ENCODE measurements at places on chromosomes 16 and 17.

DNA sequence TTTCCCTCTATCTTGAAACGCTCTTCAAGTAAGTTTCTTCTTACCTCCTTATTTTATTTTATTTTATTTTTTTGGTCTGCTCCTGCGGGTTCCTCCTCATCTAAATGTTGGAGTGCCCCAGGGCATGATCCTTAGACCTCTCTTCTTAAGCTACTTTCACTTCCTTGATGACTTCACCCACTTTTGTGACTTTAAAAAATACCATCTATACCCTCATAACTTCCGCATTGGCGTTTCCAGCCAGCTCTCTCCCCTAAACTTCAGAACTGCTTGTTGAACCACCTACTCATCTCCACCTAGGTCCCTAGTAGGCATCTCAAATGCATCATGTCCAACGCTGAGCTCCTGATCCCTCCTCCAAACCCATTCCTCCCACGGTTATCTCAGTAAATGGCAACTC is 51.4 kb upstream of the NFAT5 start:
- DNase-seq: no peak

DNA sequence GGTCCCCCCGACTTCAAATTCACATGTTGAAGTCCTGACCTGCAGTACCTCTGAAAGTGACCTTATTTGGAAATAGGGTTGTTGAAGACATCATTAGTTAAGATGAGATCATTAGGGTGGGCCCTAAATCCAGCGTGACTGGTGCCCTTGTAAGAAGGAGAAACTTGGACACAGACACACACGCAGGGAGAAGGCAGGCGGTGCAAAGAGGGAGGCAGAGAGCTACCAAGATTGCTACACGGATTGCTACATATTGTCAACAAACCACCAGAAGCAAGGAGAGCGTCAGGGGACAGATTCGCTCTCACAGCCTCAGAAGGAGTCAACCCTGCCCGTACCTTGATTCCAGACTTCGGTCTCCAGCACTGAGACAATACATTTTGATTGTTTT is 6.8 kb upstream of the WBP2 start:
- DNase-seq: no peak

DNA sequence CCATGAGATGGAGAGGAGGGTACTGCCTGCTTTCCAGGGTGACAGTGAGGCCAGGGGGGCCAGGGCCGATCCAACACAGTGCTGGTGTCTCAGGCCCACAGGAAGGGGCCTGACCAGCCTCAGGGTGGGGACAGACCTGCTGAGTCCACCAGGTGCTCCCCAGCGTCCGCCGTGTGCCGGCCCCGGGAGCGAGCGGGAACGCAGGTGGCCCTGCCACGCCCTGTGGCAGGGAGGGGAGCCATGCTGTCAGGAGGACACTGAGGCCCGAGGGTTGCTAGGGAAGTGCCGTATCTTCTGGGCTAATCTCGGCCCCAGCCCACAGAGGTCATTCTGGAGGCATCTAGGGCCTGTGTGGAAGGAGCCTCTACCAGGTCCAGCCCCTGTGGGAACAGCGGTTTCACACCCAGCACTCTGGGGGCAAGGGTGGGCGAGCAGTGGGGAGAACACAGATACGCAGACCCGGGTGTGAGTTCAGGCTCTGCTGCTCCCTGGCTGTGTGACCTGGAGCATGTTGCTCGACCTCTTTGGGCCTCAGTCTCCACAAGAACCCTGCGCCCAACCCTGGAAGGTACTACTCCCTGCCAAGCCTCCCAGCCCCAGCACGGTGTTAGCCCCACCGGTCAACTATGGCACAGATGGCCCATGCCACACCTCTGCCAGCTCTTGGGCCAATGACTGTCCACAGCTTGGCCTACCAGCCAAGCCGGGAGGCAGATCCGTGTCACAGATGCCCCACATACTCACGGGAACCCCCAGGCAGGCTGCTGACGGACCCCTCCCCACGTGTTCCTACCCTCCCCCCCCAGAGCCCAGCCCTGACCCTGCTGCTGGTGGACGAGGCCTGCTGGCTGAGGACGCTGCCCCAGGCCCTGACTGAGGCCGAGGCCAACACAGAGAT is 43.9 kb upstream of the ZC3H18 start:
- no peak for DNase-seq

GRCh38 chr17:67238991-67239390 is 6.0 kb downstream of the HELZ start:
- no peak for DNase-seq

DNA sequence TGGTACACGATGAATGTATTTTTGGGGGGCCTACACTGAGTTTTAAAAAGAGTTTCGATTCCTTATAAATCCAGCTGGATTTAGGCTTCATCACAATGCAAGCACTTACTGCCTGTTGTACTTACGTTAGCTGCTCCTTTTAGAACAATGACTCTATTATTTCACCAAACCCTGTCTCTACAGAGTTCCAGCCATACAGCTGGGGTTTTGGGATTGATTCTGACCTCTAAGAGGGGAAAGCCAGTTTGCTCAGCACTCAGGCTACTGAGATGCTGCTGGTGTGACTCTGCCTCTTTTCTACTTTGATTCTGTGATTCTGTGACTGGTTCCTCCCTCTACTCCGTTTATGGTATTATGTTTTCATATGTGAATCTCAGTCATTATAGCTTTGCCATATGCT is 329.7 kb downstream of the ABCC12 start:
- no peak for DNase-seq

- DNase-seq: no peak
These were observed 8.5 kb downstream of the LLGL1 start for GRCh38 chr17:18233803-18234518.

DNA sequence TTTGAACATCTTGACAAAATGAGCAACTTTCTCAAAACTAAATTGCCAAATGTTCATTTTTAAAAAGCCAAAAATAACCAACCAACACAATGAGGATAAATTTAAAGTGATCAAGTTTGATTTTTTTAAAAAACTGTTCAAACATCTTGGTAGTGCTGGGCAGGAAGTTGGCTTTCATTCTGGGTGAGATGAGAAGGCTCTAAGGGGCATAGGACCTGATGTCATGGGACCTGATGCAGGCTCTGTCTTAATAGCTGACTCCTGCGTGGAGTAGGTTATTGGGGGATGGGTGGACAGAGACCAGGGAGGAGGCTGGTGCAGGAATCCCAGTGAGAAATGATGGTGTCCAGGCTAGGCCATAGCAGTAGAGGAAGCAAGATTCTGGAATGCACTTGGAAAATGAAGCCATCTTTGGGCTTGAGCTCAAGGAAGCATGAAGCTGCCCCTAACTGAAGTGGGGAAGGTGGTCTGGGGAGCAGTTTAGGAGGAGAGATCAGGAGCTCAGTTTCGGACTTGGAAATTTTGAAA is 20.4 kb downstream of the NLRC5 start:
- DNase-seq: no peak

- DNase-seq: no peak
These were observed 211.9 kb downstream of the NTN1 start for GRCh38 chr17:9233271-9233599.

- DNase-seq: no peak
These were observed 50.9 kb downstream of the JPH3 start for GRCh38 chr16:87653234-87653633.

DNA sequence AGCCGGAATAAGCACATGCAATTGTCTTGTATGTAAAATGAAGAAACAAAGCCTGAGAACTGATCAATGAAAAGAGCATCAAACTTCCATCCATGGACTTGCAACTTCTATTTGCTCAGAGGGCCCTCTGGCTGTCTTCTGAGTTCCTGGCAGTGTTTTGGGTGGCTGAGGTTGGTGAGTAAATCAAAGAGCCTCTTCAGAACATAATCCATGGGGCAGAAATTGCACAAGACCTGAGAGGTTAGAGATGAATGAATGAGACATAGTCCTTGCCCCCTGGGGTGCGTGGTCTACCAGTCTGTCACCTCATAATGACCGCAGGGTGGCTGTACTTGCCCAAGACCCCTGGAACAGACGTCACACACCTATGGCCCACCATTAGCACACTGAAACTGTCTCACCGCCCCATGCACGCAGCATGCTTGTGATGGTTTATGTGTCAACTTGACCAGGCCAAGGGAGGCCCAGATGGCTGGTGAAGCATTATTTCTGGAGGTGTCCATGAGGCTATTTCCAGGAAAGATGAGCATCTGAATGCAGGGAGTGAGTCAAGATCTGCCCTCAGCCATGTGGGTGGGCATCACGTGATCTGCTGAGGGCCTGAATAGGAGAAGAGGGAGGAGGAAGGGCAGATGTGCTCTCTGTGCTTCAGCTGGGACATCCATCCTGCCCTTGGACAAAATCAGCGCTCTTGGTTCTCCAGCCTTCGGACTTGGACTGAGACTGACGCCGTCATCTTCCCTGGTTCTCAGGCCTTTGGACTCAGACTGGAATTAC is 8.3 kb downstream of the PIK3R6 start:
- DNase-seq: no peak

DNA sequence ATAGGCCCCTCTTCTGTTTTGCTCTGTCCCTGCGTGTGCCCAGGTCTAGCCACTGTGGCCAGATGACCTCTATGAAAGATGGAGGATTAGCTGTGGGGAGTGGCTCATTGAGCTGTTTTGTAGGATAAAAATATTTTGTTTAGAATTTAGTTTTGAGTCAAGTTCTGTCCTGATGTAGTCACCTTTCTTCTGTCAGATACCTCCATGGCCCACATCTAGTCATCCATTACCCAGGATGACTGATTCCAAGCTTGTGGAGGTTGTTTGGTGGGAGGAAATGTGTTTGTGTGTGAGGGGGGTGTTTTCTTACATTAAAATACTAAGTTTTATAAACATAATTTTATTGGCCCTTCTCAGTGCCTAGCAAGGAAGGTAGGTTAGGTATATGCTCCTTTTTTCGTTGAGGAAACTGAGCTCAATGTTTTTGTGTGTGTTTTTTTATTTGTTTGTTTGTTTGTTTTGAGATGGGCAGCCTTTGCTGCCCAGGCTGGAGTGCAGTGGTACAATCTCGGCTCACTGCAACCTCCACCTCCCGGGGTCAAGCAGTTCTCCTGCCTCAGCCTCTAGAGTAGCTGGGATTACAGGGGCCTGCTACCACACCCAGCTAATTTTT is 16.3 kb downstream of the SNX11 start:
- no peak for DNase-seq

- DNase-seq: no peak
These were observed 22.6 kb upstream of the CPNE2 start for GRCh38 chr16:57069635-57070370.

DNA sequence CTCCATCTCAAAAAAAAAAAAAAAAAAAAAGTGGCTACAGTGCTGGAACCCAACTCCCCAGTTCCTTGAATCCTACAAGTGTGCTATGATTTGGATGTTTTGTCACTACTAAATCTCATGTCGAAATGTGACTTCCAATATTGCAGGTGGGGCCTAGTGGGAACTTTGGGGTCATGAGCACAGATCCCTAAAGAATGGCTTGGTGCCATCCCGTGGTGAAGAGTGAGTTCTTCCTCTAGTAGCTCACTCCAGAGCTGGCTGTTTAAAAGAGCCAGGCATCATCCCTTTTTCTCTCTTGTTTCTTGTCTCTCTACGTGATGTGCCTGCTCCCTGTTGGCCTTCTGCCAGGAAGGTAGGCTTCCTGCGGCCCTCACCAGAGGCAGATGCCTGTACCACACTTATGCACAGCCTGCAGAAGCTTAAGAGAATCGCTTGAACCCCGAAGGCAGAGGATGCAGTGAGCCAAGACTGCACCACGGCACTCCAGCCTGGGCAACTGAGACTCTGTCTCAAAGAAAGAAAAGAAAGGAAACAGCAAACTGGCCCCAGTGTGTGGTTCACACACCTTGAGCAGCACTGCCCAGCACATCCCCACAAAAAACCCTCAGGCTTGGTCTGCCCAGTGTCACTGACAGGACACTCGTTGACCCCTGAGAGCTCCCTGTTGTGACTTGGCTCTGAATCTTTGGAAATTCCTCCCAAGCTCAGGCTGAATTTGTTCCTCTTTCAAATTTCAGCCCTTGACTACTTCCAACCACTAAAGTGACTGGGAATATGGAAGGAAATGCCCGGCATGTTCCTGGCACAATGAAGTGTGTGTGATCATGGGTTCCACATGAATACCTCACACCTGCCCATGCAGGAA is 3.1 kb downstream of the MT1E start:
- no peak for DNase-seq

DNA sequence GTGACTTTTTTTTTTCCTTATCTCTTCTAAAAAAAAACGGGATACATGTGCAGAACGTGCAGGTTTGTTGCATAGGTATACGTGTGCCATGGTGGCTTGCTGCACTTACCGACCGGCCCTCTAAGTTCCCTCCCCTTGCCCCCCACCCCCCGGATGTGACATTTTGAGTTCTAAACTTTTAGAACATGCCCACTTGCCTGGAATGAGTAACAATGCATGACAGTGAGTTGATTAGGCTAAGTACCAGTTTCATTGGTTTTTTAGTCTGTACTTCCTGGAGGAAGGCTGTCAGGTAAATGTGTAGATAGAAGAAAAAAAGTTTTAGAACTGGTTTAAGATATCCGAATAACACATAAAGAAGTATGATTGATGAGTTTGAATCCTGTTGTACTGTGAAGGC is 4.0 kb downstream of the BPTF start:
- DNase-seq: no peak

GRCh38 chr17:39543664-39544063 is 64.1 kb downstream of the NEUROD2 start:
- no peak for DNase-seq

DNA sequence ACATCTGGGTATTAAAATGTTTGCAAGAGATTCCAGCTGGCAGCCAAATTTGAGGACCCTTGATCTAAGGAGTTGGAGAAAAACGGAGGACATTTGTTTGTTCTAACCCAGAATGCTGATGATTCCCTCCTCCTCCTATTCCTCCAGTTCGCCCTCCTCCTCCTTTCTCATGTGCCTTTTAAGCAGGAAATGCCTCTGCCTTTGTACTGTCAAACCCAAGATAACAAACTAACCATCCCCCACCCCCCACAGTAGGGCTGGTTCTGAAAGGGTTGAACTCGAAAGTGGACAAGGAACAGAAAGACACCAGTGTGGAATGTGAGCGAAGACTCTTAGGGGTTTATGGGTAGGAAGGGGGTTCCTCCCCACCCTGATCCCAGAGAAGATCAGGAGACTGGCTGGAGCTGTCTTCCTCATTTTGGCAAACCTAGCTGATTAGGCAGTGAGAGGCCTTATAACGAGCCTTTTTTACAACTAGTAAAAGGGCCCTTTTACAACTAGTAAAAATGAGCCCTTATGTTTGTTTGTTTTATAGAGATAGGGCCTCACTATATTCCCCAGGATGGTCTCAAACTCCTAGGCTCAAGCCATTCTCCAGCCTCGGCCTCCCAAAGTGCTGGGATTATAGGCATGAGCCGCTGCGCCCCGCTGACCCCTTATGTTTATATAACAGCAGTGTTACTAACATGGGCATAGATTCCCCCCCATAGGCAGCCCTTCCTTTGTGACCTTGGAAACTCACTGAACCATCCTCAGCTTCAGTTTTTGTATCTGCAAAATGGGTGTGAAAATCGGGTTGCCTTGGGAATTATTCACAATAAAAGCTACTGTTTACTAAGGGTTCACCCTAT is 975 bp downstream of the CHD9 start:
- no peak for DNase-seq

- no peak for DNase-seq
These were observed 1.7 kb upstream of the SLC47A2 start for GRCh38 chr17:19718041-19718612.

DNA sequence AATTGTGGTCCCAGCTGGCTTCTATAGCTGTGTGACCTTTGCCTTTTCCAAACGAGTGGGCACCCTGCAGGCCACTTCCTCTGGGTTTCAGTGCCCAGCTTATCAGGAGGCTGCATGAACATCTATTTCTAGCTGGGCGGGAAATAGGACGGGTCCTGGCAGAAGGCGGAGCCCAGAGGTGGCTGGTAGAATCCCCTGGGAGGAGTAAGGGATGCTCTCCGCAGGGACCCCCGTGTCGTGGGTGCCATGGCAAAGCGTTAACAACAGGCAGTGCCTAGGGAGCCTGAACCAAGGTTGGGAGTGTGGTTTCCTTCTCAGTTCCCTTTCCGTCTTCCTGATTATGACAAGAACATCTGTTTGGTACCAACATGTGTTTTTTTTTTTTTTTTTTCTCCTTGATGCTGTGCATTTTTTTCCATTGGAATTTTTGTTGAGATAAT is 58.2 kb downstream of the PLCG2 start:
- DNase-seq: no peak

All from NCI-H1092 (cell line).